ENCODE measurements at places on chromosomes 2 and 18.

- no peak for DNase-seq
Measured at GRCh38 chr18:24432618-24433017, 6.1 kb downstream of the IMPACT start.

- DNase-seq, result no peak
Measured at GRCh38 chr2:168622559-168622958, 166.5 kb downstream of the CERS6 start.

- DNase-seq, result no peak
Measured at GRCh38 chr2:237524631-237525030, 37.6 kb downstream of the MLPH start.

DNA sequence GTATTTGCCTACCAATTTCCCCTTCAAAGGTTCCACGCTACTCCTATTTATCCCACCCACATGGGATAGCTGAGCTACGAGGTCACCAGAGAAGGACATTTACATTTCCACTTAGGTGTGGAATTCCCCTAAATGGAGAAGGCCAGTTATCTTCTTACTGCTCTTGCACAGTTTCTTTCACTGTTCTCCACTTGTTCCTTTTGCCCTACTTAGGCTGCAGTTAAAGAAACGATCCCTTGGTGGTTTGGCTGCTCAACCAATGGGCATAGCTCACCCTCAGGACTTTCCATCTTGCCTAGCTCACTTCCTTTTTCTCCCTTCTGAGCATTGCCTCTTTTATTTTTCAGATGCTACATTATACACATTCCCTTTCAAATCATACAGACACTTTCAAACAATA lies 11.2 kb upstream of the NABP1 start:
- DNase-seq, result no peak

DNA sequence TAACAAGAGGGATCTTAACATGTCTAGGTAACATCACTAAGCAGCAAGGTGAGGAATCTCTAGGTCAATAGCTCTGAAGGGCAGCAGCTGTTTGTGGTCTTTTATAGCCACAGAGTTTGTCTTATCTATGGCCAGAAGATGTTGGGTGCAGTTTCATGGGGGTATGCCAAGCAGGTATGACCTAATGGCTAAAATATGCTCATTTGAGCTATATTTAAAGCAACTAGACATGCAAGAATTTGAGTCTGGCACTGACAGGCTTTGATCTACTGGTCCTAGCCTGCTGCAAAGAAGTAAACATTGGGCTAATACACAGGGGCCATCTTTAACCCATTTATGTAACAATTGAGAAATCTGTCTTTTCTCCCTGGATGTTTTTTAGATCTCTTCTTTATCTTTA lies 13.9 kb upstream of the UGP2 start:
- DNase-seq, result no peak

- no peak for DNase-seq
Measured at GRCh38 chr18:43160509-43160908, 45.0 kb upstream of the RIT2 start.

- DNase-seq, result no peak
Measured at GRCh38 chr2:24981411-24982136, 9.8 kb upstream of the DNAJC27 start.

DNA sequence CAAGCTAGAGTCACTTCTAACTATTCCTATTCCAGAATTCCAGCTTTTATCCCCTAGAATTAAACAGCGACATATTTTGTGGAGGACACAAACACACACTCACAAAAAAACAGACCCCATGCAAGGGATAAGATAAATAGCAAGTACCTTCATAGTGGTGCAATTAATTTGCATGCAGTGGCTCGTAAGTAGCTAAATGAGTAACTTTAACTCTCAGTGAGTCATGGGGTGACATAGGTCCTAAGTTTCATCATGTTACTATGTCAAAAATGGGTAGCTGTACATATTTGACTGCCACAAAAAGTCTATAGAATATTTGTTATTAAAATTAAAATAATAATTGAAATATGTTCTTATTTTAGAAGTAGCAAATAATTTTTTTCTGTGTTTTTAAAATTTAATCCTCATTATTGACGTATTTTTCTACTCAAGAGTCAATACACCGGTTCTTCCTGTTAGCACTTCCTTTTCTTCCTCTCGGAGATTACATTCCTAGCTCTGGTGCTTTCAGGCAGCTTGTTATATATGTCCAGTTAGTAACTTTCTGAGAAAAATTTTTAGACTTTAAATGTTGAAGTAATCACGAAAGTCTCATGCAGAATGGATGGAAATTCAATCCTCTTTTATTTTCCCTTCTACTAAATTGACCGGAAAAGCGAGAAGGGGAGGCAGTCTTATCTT lies 247.0 kb downstream of the KCNH7 start:
- no peak for DNase-seq

- DNase-seq, result no peak
Measured at GRCh38 chr2:16709769-16710168, 44.1 kb upstream of the CYRIA start.

DNA sequence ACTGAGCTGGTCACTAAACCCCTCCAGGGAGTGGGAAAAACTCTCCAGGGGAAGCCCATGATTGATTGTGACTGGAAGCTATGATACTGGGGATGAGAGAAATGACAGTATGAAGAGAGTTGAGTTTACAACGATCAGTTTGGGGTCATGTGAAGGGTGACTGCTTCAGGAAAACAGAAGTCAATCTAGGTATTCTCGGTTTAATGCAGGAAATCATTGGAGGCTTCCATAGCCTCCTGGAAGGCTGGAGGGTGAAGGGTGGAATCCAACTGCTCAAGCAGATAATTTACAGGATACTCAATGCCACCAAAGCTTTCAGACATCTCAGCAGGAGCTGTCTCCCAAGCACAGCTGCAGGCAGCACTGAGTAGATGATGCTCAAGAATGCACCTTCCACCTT lies 154.6 kb downstream of the ZNF516 start:
- DNase-seq, result no peak

- DNase-seq, result no peak
Measured at GRCh38 chr2:231000211-231000904, 4.4 kb downstream of the SPATA3 start.

DNA sequence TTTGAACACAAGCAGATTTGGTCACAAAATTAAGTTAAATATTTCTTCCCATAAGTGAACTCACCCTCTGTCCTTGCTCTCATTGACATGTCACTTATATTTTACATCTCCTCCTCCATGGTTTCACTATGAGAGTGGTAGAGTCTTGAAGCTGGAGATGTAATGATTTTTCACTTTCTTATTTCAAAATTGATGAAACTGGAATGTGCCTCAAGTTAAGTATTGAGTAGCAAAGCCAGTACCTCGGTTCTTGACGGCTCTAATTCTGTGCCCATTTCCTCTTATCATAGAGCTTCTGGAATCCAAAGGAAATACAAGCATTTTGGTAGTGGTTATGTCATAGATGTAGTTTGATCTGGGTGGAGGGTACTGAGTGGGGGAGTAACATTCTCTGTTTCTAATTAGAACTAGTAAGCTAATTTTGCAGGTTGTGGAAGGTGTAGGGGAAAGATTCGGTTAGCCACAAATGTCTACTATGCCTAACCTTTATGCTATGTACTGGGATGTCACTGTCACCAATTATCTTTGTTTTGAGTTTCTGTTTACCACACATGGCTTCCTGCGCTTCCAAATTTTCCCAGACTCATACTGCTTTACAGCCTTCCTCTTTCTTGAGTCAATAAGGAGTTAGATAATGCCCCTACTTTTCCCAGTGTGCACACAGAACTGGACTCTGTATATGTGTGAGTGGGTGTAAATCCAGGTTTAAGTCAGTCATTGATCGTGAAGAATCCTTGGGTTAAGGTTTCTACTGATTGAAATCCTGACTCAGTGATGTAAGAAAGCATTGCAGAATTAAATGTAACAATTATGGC lies 96.8 kb downstream of the DIS3L2 start:
- peak; percentile 3 for DNase-seq

GRCh38 chr18:28114472-28114871 lies 62.5 kb downstream of the CDH2 start:
- DNase-seq, result no peak

DNA sequence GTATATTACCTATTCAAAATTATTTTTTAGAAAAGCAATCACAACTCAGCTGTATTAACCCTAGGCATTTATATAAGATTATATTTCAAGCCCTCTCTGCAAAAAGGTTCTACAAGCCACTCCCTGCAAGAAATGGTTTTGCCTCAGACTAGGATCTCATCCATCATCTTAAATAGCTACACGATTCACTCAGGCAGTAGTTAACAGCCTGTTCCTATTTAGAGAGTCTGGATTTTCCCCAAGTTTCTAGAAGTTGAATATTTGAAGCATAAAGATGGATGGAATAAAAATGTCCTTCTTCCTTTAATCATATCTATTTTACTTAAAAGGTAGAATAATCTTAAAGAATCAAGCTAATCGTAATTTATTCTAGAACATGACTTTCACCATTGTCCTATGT lies 167.1 kb upstream of the STK17B start:
- DNase-seq, result no peak

GRCh38 chr2:138267161-138267901 lies 234.2 kb upstream of the SPOPL start:
- peak; percentile 53 for DNase-seq

GRCh38 chr18:46332921-46333341 lies 228.7 kb downstream of the HAUS1 start:
- DNase-seq, result no peak

DNA sequence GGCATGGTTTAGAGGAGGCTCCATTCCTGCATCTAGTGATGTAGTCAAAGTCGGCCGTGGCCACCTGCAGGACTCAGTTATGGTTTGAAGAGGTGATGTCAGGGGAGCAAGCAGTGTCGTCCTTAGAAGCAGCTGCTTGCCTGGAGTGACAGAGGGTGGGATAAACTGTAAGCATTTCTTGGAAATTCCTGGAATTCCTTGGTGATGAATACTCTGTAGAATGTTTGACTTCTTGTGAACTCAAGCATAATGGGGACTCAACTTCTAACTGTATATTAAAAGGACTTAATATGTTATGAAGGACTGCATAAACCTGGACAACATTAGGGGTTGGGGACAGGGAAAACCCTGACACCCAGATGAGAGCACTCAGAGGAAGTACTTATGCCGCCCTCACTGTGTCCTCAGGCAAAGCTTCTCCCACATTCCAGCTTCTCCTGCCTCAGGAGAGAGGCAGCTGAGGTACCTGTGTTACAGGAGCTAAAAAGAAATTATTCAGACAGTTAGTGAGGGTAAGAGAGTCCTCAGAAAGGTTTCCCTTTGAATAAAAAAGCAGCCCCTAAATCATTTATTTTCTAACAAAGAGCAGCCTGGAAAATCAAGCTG lies 459.9 kb upstream of the CELF4 start:
- DNase-seq, result no peak

DNA sequence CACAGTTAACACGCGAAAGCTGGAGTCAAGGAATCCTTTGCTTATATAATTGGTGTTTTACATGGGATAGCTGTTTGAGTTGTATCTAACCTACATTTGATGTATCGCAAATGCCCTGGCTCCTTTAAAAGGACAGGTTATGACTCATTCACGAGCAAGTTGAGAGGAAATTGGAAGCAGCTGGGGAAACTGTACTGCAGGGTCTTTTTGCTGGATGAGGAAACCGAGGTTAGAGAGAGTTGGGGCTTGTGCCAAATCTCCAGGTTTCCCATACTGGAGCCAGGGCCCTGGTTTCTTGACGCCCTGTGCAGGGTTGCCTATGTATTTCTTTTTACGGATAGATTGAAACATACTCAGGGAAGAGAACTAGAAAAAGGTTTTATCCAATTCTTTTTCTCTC lies 60.0 kb upstream of the SPTBN1 start:
- no peak for DNase-seq

DNA sequence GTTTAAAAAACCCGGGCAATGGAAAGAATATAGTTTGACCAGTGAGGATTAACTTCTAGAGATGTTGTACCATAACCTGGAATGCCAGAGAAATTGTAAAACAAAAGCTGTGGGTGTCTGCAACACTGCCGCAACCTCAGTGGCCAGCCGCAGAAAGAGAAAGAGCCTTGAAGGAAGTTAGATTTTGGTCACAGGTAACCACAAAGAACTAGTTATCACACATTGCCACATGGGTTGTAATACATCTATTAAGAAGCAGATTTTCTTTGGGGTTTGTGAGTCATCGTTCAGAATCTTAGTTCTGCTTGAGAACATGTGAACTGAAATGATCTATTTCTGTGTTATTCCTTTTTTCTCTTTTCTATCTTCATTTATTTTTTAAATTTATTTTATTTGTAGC lies 222.9 kb upstream of the AGAP1 start:
- DNase-seq, result peak; percentile 59

DNA sequence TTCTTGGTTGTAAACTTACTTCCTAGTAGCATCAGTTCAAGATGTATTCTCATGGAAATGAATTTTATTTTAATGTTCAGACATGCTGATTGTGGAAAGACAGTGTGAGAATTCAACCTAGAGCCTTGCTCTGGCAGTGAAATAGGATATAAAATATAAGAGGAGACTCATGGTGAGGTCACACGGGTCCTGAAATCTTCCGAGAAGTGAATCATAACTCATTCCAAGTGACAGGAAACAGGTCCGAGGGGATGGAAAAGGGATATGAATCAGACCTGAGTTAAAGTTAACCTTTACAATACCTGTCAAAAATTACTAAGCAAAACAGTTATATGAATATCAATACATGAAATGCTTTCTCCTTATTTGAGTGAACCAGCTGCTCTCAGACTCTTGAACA lies 185.2 kb upstream of the LRRTM1 start:
- DNase-seq, result no peak

DNA sequence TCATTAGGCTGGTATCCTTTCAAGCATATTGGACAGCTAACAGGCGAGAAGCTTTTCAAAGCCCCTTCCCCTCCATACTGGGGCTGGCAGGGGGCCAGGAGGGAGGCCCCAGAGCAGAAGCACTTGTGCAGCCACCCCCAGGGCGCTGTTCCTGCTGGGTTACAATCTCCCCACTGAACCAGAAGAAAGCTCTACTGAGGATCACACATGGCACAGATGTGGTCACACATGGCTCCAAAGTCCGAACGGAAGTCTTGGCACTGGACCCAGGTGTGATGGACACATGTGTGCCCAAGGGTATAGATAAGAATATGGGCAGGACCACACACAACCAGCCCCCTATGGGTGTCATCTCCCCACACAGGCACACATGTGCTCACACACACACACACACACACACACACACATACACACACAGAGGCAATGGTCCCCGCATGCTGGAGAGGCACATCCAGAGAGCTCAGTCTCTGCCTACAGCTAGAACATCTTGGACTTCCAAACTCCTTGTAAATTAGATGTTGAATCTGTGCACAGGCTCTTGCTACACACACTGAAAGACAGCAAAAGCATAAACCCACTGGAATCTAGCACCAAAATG lies 56.4 kb downstream of the TTC32 start:
- DNase-seq, result no peak

GRCh38 chr18:79511671-79512301 lies 116.1 kb downstream of the NFATC1 start:
- DNase-seq, result no peak

GRCh38 chr18:12233378-12233777 lies 20.8 kb upstream of the CIDEA start:
- DNase-seq, result no peak

DNA sequence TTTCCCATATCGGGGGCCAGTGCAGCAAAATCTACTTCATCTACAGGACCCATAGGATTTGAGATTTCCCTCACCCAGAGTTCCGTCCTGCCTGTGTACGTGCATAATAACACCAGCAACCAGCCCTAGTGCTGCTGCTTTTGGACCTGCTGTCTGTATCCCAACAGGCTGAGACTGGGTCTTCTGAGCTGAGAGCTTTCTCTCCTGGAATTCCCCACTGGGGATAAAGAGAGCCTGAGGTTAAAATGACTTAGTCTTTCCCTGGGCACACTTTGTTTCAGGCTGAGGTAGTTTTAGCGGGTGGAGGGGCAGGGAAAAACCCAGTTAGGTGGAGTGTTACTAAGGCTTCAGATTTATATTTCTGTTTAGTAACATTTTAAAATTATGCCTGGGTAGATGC lies 62.5 kb downstream of the SERTAD2 start:
- DNase-seq, result no peak

GRCh38 chr2:202109139-202109736 lies 36.2 kb downstream of the KIAA2012 start:
- DNase-seq, result no peak
